ENCODE measurements at places on chromosomes 2 and 18.

DNA sequence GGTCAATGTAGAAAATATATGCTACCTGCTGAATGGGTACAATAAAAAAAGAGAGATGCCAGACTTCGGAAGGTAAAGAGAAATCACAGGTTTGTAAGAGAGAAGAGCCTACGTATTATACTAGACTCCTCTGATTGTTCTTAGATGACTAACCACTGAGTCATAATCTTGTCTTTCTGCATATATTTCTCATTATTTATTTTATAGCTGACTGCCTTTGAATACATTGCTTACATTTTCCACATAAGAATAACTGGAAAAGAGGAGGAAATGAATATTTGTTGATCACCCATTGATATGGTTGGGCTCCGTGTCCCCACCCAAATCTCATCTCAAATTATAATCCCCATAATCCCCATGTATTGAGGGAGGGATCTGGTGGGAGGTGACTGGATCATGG is 90.3 kb upstream of the RAB27B start:
- DNase-seq = no peak

DNA sequence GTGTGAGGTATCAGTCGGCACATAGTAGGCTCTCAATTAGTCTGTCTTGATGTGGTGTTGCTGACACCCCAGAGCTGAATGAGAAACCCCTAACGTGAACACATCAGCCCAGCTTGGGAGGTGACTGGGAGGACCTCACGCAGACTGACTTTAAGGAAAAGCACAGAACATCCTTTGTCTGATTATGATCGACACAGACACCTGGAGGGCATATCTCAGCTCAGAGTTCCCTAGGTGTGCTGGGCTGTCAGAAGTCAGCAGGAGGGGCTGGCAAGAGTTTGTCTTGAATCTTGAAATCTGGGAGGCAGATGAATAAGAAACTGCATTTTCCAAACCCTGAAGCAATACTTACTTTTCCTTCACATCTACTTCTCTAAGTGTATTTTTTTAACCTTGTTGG is 16.8 kb upstream of the MYCN start:
- no peak for DNase-seq

DNA sequence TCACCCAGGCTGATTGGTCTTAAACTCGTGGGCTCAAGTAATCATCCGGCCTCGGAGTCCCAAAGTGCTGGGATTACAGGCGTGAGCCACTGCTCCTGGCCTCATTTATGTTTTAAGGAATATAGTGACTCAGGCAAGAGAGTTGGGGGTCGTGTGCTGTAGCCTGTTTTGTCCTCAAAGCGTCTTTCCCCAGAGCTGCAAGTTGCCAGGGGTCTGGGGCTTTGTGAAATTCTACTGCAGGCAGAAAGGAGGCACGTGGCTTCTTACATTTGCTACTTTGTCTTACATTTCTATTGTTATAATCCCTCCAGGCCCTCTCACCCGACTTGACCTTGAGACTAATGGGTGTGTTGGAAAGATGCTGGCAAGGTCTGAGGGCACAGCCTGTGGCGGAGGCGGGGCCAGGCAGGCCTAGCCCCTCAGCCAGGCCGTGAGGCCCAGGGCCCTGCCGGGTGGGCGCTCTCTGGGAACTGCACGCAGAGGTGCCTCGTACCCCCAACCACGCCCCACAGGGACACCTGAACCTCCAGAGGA is 85.8 kb upstream of the NDUFV2 start:
- DNase-seq = no peak

DNA sequence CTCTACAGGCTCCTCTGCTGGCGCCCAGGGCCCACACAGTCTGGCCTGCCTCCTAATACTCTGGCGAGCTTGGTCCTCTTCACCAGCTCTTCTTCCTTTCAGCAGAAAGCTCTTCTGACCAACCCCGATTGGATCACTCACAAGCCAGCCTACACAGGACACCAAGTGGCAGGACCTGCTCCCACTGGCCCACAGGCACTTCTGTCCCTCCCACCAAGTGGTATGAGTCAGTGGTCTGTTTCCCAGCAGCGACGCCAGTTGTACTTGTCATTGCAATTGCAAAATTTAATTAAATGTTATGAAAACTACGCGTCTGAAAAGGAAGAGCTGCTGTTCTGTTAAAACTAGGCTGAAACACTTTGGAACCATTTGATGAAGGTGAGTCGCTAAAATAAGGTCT is 46.7 kb downstream of the NDUFA10 start:
- no peak for DNase-seq

DNA sequence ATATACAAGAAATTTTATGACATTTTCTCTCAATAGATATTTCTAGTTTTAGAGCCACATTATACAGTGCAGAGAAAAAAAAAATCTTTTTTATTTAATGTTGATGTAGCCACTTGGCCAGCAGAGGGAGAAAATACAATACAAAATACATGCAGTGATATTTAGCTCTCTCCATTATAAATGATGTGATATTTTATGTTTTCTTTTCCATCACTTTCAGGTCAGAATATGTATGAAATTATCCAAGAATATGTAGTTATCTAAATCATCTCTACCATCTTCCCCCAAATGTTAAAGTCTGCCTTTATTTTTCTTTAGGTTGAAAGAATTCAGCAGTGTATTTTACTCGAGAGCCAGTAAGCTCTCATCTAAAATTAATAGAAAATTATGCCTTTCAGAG is 533.6 kb upstream of the FSHR start:
- DNase-seq = no peak

- DNase-seq = no peak
Measured at GRCh38 chr2:194328456-194328855, 1328.6 kb upstream of the SLC39A10 start.

DNA sequence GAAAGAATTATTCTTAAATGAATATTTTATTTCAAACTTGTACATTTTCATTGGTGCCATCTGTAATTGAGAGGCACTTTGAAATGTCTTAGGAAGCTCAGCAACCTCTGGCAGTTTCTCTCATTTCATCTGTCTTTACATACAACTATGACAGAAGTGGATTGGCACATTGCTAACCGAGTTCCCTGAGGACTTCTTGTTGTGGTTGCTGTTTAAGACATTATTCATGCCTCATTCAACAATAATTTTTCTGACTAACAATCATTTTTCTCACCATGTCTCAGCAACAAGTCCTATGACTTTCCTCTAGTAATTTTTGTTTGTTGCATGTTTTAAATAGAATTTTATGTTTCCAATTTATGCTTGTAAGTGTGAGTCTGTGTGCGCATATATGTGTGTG is 284.0 kb upstream of the CWC22 start:
- no peak for DNase-seq

- no peak for DNase-seq
Measured at GRCh38 chr18:36887114-36887513, 58.2 kb downstream of the KIAA1328 start.

- DNase-seq = no peak
Measured at GRCh38 chr2:196439760-196440159, 199.8 kb upstream of the CCDC150 start.

- peak; percentile 88 for DNase-seq
Measured at GRCh38 chr2:25305775-25306174, 36.0 kb downstream of the DNMT3A start.

- DNase-seq = no peak
Measured at GRCh38 chr2:168920504-168921157, 19.5 kb downstream of the G6PC2 start.

DNA sequence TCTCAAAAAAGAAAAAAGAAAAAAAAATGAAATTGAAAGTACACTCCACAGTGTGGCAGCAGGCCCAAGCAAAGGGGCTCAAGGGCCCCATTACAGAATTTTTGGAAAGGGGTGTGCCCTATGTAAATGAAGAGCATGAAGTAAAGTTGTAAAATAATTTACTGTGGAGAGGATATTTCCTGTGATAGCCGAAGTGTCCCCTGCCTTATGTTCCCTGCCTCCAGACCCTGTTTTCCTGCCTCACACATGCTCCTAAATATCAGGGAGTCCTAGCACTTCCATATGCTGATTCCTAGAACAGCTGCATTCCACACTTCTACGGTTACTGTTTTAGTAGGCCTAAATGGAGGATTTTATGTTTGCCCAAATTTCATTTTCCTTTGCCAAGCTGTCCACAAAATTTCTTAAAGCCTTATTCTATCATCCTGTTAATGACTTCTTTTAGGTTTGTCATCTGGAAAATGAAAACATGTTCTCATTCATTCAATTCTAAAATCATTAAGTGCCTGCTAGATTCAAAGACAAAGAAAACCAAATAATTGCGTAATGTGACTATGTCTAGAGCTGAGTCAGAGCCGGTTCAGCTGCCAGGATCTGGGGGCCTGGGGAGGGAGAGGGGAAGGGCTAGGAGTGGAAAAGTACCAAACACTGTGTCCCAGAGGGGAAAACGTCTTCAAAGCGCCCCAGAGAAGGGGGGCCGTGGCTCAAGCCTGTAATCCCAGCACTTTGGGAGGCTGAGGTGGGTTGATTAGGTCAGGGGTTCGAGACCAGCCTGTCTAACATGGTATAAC is 25.9 kb upstream of the IMPA2 start:
- peak; percentile 61 for DNase-seq

- DNase-seq = no peak
Measured at GRCh38 chr2:18413676-18414396, 146.6 kb downstream of the RDH14 start.

GRCh38 chr2:20561637-20562454 is 89.1 kb downstream of the HS1BP3 start:
- DNase-seq = no peak

GRCh38 chr2:168134485-168134884 is 112.9 kb downstream of the STK39 start:
- no peak for DNase-seq

DNA sequence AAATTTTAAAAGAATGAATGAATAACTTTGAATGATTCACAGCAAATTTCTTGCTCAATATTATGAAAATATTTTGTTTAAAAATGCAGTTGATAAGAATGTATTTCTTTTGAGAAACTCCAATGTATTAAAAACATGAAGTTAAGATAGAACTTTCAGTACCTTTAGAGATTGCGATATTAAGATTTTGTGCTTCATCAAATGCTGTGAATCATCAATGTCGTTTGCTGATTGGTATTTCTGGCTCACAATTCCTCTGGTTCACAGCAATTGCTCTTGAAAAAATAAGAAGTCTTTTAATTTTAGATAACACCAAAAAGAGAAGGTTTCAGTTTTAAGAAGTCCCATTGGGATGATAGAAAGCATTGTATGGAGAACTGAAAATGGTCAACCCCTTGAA is 228.7 kb downstream of the IKZF2 start:
- DNase-seq = no peak

GRCh38 chr2:24343225-24343882 is 17.0 kb downstream of the ITSN2 start:
- DNase-seq = no peak

- DNase-seq = no peak
Measured at GRCh38 chr2:62447411-62447810, 58.6 kb downstream of the TMEM17 start.

DNA sequence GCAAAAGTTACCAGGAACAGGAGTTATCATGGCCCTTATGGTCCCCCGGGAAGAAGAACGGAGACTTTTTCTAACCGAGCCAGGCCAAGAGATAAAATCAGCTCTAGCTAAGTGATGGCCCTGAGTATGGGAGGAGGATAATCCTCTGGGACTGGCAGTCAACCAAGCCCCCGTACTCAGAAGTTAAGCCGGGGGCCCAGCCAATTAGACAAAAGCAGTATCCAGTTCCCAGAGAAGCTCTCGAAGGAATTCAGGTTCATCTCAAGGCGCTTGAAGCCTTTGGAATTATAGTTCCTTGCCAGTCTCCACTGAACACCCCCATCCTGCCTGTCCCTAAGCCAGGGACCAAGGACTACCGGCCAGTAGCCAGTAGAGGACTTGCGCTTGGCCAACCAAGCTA is 365.3 kb upstream of the TCF4 start:
- no peak for DNase-seq

Data from aorta (tissue), 5 donors.